Activated naive CD4-positive, alpha-beta T cell treated with anti-CD3 and anti-CD28 coated beads, Interleukin-2, amount 50 U/mL, for 72 hours (primary cell): ENCODE measurements at places on chromosomes 5 and 9.

GRCh38 chr5:77167695-77168121 is 42.8 kb upstream of the PDE8B start:
- no peak for DNase-seq

DNA sequence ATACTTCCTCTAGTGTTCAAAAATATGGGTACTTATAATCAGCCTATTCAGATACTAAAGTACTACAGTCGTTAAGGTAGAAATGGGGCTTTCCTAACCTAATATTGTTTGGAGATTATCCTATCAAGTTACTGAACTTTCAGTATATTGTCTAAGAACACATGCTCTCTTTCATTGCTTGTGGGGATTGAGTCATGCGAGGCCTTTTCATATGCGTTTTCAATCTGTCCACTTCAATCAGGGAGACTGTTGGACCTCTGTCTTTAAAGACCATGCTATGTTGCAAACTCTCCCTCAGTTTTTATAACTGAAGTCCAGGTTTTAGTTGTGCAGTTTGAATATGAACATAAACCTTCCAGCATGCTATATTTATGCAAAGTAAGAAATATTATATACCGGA is 15.0 kb downstream of the PRR16 start:
- no peak for DNase-seq

- no peak for DNase-seq
Measured at GRCh38 chr5:68268101-68268851, 52.7 kb downstream of the PIK3R1 start.

DNA sequence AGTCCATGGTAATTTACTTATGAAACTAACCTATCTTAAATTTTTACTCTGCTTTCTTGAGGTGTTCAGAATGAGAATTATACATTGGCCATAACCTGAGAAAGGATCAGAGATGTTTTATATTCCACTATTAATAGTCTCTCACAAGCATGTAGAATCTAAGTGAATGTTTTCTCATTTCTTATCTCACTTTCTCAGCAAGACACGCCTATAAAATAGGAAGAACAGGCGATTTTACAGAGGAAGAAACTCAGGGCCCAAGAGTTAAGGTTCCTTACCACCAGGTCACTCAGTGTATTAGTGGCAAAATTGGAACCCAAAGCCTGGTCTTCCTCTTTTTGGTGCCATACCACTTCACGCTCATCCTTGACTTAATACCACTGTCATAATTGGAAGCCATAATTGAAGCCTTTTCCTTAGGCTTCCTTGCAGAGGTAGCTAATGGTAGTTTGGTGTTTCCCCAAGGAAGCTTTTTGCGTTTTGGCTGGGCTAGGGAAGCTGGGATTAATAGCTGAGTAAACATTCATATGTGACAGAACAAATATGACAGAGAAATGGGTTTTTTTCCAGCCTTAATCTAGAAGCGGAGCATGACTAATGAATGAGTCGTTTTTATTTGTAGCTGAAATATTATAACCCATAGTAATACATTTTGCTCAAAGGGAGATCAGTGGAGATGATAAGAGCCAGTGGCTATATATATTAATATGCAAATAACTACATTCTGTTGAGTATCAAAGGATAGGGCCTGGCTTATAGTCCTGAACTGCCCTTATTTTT is 16.9 kb downstream of the HMGXB3 start:
- no peak for DNase-seq
